ENCODE measurements at places on chromosomes 13 and 19.

GRCh38 chr19:48351341-48351752, 12.4 kb downstream of the TMEM143 start:
- DNase-seq: no peak

DNA sequence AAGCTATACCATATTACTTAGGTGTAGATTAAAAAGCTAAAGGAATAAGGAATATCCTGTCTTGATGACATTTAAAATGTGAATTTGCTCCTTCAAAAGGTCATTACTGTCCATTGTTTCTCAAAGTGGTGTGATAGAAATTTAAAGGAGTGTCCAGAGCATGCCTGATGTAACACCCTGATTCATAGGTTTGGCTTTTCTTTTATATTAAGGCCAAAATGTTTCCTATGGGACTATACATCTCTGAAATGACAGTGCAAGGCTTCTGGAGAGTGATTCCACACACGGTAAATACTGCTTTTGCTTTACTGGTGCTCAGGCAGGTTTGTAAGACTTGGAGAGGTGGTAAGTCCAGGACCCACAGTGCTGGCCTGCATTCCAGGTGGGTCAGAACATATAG, 289.9 kb downstream of the RFC3 start:
- no peak for DNase-seq

- DNase-seq: no peak
These were observed 91.3 kb downstream of the IER2 start for GRCh38 chr19:13241231-13242104.

DNA sequence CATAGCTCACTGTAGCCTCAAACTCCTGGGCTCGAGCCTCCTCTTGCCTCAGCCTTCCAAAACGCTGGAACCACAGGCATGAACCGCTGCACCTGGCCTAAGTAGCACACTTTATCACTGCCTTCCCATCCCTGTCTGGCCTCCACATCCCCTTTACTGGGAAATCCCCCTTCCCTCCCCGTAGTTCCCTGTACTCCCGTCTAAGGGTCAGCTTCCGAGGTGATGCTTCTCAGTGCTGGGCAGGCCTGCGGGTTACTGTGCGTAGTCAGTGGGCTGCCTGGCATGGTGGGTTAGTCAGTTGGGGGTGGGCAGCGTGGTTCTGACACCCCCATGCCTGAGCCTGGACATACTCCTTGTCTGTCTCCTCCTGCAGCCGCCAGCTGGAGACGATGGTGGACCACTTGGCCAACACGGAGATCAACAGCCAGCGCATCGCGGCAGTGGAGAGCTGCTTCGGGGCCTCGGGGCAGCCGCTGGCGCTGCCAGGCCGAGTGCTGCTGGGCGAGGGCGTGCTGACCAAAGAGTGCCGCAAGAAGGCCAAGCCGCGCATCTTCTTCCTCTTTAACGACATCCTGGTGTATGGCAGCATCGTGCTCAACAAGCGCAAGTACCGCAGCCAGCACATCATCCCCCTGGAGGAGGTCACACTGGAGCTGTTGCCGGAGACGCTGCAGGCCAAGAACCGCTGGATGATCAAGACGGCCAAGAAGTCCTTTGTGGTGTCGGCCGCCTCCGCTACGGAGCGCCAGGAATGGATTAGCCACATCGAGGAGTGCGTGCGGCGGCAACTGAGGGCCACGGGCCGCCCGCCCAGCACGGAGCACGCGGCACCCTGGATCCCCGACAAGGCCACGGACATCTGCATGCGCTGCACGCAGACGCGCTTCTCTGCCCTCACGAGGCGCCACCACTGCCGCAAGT, 8.4 kb downstream of the PLEKHF1 start:
- DNase-seq: no peak

DNA sequence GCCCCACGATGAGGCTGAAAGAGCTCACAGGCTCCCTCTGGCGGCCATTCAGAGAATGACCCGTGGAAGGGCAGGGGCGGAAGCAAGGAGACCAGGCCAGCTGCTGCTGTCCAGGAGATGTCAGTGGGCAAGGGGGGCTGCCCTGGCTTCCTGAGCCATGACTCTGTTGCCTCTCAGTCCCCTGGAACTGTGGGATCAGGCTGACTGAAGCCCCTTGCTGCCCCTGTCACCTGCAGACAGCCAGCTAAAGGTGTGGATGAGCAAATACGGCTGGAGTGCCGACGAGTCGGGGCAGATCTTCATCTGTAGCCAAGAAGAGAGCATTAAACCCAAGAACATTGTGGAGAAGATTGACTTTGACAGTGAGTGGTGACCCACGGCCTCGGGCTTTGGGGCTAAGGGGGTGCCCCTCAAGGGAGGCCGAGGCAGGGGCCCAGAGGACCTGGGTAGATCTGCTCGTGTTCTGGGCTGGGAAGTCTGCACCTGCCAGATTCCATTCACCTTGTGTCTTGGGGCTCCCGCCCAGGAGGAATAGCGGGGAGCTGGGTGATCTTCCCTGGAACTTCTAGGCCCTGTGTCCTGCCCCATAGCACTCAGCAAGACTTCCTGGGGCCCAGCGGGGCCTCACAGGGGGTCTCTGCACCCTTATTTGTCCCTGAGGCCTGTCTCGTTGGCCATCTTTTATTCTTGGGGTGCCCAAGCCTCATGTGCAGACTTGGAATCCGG, 12.5 kb upstream of the ACTN4 start:
- no peak for DNase-seq

DNA sequence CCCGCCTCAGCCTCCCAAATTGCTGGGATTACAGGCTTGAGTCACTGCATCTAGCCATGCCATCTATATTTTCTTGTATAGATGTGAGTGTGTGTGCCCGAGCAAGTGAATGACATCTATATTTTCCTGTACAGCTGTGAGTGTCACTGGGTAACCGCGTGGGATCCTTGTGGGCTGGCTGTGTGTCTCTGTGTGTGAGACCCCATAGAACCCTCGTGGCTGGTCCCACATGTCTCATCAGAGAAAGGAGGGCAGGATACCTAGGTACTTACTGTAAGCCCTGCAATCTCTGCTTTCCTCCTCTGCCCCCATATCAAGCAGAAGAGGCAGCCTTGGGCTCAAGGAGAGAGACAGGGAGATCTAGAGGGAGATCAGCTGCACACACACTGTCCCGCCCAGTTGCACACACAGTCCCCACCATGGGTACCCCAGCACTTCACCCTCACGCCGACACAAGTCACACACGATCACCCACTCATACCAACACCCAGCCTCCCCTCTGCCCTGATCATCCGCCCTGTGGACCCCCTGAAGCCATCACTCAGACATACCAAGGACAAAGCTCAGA, 655 bp downstream of the DENND1C start:
- no peak for DNase-seq

DNA sequence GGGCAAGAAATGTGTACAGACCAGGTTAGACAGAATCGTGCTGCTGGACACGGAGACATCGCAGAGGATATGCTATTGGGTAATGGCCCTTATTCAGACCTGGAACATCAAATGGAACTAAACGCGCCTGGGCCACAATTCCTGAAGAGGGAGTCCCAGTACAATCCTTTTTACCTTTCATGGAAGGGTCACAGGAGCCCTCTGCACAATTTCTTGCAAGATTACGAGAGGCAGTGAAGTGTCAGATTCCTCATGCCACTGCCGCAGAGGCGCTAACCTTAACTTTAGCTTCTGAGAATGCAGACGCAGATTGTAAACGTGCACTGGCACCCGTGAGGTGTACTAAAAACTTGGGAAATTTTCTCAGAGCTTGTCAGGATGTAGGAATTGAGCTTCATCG, 18.1 kb downstream of the CLEC4M start:
- DNase-seq: no peak

DNA sequence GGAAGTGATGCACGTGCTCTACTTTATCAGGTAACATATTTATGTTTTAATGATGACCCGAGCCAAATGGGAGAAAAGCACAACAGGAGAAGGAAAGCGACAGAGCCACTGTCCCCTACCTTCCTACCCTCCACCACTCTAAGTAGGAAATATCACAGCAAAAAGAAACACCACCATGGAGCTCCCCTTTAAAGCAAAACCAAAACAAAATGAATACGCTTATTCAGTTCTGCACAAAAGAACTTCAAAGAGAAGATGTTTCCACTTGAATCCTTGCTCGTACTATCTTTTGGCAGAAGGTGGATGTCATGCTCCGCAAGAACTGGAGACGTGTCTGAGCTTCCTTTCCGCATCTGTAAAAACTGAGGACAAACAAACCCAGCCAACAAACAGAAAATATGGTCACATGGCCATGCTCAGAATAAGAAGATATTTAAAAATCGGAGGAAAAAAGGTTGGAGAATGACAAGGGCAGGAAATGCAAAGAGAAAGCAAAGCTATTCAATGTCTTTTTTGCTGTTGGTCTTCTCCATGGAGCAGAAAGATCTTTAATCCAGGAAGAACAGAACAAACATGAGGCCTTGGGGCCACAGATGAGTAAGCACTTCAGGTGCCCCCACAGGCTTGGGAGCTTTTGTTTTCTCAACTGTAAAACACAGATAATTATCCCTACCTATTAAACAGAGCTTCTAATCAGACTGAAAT, 19.5 kb downstream of the N4BP2L1 start:
- no peak for DNase-seq

DNA sequence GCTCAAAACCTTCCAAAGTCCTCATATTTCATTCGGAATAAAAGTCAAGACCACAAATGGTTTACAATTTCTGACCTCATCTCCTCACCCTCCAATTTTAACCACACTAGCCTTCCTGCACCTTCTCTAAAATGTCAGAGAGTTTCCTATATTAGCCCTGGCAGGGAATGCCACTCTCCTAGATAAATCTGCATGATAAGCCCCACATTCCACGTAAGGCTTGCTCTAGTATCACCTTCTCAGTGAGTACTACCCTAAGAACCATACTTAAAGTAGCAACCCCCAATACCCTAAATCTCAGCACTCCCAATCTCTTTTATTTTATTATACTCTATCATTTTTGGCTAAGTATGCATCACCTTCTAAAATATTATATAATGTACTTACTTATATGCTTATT, 100.5 kb upstream of the SLITRK5 start:
- DNase-seq: no peak

- no peak for DNase-seq
These were observed 575 bp downstream of the SHFL start for GRCh38 chr19:10086591-10087192.

DNA sequence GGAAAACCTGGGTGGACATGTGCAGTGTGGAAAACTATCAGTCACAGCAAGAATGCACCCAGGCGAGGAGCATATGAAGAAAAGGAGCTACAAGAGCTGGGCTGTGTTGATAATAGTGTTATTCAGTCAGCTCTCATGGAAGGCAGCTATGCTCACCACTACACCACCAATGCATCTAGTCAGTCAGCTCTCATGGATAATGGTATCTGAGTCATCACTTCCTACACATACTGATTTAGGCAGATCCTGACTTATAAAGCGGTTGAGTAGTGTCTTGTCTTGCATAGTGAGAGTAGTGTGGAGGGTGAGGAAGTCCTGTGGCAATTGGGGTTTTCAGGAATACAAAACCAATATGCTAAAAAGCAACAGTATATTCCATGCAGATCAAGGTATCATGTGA, 9.1 kb upstream of the ZNF160 start:
- no peak for DNase-seq

DNA sequence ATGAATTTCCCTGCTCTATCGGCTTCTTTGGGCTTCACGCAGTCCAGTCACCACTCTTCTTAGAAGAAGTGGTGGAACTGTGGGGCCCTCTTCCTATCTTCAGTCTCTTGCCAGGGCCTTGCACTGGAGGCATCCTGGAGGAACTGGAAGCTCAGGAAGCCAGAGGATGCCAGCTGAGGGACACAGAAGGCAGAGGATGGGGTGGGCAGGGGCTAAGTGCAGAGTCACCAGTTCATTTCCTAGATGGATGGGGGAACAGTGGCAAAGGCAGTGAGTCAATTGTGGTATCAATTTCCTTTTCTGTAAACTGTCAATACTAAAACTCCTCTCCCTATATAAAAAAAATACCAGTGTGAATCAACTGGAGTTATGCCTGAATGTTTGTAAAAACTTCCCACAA, 419.7 kb downstream of the KLF12 start:
- DNase-seq: no peak

Data from frontal cortex (tissue), 4 donors.